ENCODE measurements at places on chromosomes 12 and 14. TPM values are rescaled to one million over a fixed set of nuclear protein-coding genes. Genes with fewer than 3 reads are reported as not detected.

MYH6 gene
- not detected for polyA plus RNA-seq

- no peak for DNase-seq
Observed at GRCh38 chr12:5924342-5924741, 20.7 kb downstream of the ANO2 start.

DNA sequence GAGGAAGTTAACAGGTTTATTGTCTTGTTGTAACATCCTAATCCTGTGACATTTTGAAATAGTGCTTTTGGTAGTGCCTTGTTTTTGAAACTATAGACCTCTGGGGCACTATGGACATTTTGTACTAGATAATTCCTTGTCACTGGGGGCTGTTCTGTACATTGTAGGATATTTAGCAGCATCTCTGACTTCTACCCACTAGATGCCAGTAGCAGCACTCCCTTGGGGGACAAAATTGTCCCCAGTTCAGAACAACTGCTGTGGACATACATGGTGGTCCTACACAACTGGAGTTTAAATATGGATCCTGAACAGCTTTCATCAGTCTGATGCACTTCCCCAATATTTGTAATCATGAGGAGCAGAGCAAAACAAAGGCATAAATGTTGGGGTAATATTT is 264.7 kb downstream of the RAD51B start:
- no peak for DNase-seq

GRCh38 chr12:92927436-92928281 is 1.4 kb downstream of the EEA1 start:
- DNase-seq, result no peak

DNA sequence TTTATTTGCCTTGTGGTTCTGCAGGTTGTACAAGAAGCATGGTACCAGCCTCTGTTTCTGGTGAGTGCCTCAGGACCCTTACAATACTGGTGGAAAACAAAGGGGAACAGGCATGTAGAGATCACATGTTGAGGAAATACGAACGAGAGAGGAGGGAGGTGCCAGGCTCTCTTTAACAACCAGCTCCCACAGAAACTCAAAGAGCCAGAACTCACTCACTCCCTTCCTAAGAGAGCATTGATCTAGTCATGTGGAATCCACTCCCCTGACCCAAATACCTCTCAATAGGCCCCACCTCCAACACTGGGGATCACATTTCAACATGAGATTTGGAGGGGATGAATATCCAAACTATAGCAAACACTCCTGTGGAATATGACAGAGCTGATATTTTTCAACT is 938.0 kb downstream of the GALC start:
- DNase-seq, result no peak

GRCh38 chr14:75831455-75831854 is 150.3 kb downstream of the TGFB3 start:
- DNase-seq, result peak; percentile 74

OTOGL gene
- 0.52 TPM for polyA plus RNA-seq

- peak; percentile 25 for DNase-seq
Observed at GRCh38 chr12:55008944-55009585, 10.7 kb upstream of the NEUROD4 start.
